SK-N-DZ (cell line): ENCODE measurements at places on chromosomes 11 and 22.

DNA sequence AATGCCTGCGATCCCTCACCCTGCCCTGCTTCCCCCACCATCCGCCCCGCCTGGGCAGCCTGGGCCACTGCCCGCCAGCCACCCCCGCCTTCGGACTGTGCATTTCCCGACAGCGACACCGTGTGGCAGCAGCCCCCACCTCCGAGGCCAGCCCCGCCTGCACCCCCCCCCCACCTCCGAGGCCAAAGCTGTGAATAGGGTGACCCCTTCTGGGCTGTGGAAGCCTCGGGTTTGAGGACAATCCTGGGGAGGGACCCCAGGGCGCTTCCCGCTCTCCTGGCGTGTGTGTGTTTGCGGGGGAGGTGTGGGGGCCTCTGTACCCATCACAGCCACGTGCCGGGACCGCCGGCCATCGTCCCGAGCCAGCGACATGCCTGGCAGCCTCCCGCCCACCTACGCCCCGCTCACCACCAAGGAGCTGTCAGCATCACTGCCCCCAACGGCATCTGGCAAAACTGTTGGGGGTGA is 33.8 kb upstream of the PPARA start:
- peak; percentile 77 for DNase-seq

GRCh38 chr11:9250139-9250582 is 15.0 kb downstream of the DENND5A start:
- DNase-seq, result no peak

- no peak for DNase-seq
Measured at GRCh38 chr11:11071486-11071885, 213.6 kb upstream of the ZBED5 start.

- no peak for DNase-seq
Measured at GRCh38 chr11:59062602-59063529, 23.2 kb upstream of the GLYATL1B start.

DNA sequence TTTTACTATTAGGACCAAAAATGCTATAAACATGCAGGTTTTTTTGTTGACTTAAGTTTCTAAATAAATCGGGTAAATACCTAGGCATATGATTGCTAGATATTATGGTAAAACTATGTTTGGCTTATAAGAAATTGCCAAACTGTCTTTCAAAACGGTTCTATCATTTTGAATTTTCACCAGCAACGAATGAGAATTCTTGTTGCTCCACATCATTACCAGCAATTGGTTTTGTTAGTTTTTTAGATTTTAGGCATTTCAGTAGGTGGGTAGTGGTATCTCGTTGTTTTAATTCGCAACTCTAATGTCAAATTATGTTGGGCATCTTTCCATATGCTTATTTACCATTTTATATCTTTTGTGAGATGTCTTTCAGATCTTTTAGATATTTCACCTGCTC is 510.2 kb downstream of the JRKL start:
- no peak for DNase-seq

- no peak for DNase-seq
Measured at GRCh38 chr11:1260023-1260501, 37.2 kb downstream of the MUC5B start.

DNA sequence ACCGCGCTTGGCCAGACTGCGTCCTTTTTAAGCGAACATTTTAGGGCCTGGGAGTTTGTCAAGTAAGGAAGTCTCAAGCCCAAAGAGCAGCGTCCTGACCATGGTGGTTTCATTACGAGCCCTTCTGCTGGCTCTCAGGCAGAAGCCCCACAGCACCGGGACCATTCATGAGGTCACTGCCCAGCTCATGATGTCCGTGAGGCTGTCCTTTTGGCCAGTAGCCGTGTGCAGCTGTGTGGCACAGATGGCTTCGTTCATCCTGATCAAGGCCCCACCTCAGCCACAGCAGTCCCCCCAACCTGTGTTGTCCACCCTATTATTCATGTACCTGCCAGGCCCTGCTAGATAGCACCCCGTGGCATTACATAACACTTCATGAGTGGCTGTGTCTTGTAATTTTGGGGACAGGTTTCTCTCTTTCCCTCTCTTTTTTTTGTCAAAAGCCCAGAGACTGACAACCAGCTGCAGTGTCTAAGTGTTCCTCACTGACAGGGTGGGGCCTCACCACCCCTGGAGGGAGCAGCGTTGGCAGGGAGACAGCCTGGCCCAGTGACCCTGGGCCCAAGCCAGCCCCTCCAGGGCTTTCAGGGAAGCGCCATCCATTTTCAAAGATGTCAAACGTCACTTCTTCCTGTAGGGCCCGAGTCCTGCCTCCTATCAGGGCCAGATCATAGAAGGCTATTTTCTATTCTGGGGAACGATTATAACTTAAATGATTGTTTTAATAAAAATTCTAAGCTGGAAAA is 21.8 kb upstream of the CABP7 start:
- DNase-seq, result no peak

GRCh38 chr11:111322534-111322933 is 24.2 kb downstream of the POU2AF3 start:
- no peak for DNase-seq

DNA sequence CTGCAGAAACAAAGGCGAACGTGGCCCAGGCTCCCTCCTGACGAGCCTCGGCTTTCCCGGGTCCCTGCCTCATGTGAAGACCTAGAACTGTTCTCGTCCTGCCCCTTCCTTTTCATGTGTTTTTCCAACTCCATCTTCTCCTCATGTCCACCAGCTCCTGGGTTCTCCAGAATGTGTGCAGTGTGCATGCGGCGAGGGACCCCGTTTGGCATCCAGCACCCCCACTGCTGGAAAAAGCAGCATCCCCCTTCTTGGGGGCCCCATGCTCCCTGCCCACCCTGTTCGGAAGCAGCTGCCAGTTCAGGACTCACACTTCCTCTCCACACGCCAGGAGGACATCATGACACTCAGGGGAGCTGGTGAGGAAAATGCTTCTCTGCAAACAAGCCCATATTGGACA is 313.5 kb downstream of the BRD1 start:
- no peak for DNase-seq

- DNase-seq, result no peak
Measured at GRCh38 chr11:122172352-122173073, 56.5 kb upstream of the BLID start.

DNA sequence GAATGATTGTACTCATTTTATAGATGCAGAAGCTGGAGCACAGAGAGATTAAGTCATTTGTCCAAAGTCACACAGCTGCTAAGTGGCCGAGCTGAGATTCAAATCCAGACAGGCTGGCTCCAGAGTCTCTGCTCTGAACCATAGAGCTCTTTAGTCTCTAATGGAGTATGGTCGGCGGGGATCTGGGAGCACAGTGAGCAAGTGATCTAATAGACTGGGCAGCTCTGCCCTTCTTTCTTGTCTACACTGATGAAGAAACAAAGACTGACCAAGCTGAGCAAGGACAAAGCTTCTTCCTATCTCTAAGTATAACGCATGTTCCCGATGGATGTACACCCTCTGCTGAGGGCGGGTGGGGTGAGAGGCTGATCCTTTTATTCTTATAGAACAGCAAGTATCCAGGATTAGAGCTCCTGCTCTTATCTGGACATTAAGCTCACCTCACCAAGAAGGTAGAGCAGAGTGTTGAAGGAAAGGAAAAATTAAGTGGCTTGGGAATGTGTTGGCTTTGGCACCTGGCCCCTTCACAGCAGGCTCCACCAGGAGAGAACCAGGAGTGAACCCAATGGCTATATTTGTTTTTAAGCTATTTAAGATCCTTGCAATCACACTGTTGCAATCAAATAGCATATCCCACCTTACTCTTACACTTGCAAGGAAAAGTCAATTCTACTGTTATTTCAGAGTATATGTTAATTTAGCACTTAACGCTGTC is 68.7 kb downstream of the ETS1 start:
- DNase-seq, result no peak

- no peak for DNase-seq
Measured at GRCh38 chr11:113152500-113152899, 161.9 kb upstream of the TTC12 start.
